DND-41 (cell line): ENCODE measurements at places on chromosomes 7 and 10.

GRCh38 chr10:84693006-84693405 is 364.6 kb downstream of the CCSER2 start:
- no peak for DNase-seq

- peak; percentile 28 for DNase-seq
Measured at GRCh38 chr7:4683043-4683883, 1.2 kb downstream of the FOXK1 start.

- no peak for DNase-seq
Measured at GRCh38 chr7:142231716-142232115, 26.1 kb downstream of the PRSS58 start.

DNA sequence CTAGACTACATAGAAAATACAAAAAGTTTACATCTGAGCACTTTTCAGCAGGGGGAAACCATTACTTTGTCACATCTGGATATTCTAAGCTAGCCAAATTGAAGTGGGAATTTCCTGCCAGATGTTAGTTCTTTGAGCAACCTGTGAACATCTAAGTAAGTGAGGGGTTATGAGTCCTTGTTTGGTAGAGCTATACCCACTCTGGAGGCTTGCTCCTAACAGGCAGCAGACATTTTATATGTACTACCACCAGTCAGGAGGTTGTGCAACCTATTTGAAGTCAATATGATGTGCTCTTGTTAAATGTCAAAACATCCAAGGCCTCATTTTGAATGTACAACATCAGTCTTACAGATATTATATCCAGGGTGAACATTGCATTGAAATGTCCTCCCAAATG is 143.3 kb upstream of the KAT6B start:
- no peak for DNase-seq

DNA sequence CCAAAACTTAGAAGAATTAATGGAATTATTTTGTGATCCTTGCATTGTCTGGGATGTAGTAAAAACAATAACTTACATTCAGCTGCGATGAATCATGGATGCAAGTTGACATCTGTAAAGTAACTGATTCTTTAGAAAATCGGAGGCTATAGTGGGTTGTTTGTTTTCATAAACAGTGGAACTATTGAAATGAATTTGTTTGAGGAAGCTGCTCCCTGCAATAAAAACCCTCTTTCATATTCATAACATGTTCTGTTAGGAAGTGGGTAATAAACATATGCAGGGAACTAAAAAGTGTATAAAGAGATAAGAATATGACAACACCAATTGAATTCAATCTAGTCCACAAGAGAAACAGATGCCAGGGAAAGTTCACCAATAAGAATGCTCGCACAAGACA is 53.6 kb downstream of the AGMO start:
- no peak for DNase-seq

GRCh38 chr10:62306663-62307062 is 38.0 kb upstream of the RTKN2 start:
- no peak for DNase-seq

- no peak for DNase-seq
Measured at GRCh38 chr7:20122073-20122472, 95.1 kb downstream of the MACC1 start.
